Stimulated activated naive CD4-positive, alpha-beta T cell treated with Interleukin-2 at 50 U/mL for 16 hours (primary cell): ENCODE measurements at places on chromosomes 6 and 20.

GRCh38 chr6:146548898-146549374, 5.3 kb downstream of the RAB32 start:
- DNase-seq = no peak

GRCh38 chr6:111731456-111732195, 125.9 kb upstream of the TRAF3IP2 start:
- no peak for DNase-seq

- no peak for DNase-seq
These were observed 1218.1 kb upstream of the MAP3K7 start for GRCh38 chr6:91804981-91805380.

DNA sequence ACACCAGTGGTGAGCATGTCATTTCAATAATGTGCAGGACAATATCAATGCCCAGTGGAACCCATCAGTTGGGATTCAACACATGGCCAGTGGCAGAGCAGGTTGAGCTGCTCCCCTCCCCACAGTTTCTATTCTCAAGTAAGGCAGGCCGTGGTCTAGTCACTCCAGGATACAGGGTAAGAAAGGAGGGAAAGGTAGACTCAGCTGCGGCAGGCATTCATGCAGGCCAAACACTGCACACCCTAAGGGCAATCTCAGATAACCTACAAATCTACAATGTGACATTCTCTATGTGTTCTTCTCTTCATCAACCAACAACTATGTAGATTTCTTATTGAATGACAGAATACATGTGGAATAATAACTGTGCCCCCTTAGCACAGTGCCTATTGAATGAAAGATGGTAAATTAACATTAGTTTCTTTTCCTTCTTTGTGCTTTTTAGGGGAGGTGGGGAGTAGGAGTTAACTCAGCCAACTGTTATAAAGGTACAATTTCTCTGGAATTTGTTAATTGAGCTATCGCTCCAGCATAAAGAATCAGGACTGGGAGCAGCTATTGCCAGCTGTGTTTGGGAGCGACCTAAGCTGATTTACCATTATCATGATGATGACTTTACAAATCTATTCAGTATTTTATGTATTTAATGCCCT, 89.7 kb downstream of the FAM50B start:
- no peak for DNase-seq

- no peak for DNase-seq
These were observed 114.4 kb downstream of the SLC23A2 start for GRCh38 chr20:4886771-4887527.

DNA sequence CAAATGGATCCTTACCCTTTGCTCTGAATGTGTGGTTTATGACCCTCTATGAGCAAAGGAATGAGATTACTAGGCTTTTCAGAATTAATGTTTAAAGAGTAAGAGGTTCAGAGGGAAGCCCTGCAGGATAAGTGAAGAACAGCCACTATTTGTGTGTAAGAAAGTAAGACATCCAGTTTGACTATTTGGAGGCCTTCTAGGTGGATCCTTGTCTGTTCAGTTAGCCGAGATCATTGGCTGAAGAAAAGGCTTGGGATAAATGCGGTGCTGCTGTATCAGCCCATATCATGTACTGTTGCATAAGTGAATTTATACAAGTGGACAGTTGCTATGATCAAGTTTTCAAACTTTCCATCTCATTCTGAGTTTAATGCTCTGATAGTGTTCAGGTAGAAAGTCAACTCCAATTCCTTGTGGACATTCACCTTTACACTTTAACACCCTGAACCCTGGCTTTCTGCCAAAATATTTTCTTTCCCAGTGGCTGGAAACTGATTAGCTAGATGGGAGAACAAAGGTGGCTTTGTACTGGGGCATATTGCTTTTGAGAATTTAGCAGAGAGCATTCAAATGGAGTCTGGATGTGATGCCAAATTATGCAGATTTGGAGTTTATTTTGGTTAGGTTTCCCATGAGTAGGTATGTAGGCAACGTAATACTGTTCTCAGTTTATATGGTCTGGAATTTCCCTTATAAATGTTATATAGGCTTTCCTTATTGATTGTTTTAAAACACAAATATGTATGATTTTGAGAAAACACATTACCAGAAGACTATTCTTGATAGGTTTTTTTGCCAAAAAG, 15.0 kb downstream of the PARD6B start:
- DNase-seq = no peak

DNA sequence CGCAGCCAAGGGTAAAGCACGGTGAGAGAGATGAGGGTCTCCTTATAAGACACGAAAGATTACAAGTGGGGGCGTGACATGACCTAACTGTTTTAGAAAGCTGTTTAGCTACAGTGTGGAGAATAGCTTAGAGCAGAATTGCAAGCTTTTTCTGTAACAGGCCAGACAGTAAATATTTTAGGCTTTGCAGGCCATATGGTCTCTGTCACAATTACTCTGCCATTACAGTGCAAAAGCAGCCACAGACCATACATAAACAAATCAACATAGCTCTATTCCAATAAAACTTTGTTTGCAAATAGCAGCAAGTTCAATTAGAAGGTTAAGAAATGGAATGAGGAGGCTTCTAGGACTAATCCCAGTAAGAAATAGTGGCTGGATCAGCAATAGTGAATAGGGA, 16.8 kb downstream of the PGM3 start:
- DNase-seq = no peak

- DNase-seq = no peak
These were observed 34.9 kb downstream of the PPP1R3G start for GRCh38 chr6:5120011-5120410.

DNA sequence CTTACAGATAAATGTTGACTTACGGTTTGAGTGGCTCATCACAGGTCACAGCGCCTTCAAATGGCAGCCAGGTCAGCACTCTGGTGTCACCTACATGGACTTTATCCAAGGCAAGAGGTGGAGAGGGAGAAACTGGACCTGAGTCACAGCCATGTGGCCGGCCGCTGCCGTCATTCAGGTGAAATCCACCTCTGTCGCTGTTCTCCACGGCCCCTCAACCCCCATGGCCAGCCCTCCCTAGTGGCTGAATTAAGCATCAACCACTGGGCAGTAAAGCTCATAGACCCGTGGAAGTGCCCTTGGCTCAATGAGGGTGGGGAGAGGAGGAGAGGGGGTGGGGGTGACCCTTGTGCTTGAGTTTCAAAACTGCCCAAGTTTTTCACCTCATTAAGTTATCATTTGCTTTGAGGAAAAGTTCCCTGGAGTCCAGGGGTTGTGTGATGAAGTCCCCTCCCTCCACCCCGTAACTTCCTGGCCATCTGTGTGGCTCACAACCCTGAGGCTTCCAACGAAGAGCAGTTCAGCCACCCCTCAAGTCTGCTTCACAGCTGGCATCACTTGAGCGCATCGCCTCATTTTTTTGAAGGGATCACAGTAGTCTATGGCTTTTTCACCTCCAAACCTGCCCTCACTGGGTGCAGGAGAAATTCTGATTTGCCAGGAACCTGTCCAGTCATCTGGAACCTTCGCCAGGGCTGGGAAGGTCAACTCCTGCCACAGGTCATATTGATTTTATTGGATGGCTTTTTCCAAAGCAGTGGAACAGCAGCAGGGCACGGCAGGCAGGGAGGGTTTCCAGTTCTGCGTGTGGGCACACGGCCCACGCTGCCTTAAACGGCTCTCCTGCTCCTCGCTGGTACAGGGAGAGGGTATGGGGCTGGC, 43.5 kb upstream of the APCDD1L start:
- no peak for DNase-seq

DNA sequence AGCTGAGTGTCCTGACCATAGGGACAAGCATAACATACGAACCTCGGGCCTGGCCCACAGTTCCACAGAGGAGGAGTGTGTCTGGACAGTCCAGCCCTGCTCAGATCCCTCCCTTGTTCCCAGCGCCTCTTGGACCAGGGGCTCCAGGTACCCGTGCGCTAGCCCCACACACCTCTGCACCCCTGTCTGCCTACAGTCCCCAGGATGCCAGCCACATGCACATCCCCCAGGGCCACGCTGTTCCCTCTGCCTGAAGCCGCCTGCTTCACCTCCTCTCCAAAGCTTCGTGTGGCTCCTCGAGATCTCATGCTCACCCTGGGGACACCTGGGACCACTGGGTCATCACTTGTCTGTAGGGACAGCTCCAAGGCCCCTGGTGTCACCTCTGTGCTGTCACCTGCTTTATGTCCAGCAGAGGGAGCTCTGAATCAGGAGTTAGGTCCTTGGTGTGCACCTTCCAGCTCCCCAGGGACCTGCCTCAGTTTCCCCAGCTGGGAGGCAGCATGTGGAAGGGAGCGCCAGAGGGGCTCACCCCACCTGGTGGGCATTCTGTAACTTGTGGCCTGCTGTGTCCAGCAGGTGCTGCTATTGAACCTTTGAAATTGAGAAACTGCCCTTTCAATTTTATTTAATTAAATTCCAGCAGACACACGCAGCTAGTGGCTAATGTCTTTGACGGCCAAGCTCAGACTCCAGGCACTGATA, 7.3 kb upstream of the YTHDF1 start:
- peak; percentile 27 for DNase-seq

GRCh38 chr6:165662749-165663376, at the start of gene PDE10A:
Gene PDE10A, minus strand, starts transcription at chr6:165663241. Its CDS starts 430 bp downstream, at chr6:165662811.
- no peak for DNase-seq

DNA sequence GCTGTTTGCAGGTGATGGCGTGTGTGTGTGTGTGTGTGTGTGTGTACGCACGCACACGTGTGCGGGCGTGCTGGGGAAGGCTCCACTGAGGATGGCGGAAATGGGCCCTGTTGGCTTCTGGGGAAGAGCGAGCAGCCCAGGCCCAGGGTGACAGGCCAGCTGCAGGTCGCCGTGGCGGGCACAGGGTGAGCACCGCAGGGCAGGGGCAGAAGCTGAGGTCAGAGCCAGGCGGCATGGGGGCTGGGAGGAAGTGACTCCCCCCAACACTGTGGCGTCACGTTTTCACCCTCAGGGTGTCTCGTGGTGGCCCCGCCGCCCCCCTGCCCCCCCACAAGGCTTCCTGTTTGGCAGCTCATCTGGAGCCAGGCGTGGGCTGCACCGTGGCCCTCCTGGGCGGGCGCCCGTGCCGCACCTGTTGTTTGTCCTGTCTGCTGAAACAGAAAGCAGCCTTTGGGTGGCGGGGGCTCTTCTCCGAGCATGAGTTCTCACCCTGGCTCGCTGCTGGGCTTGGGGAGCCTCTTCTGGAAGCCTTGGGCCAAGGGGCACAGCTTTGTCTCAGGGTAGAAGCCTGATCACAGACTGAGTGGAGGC, 7.1 kb downstream of the RBM38 start:
- peak; percentile 88 for DNase-seq

DNA sequence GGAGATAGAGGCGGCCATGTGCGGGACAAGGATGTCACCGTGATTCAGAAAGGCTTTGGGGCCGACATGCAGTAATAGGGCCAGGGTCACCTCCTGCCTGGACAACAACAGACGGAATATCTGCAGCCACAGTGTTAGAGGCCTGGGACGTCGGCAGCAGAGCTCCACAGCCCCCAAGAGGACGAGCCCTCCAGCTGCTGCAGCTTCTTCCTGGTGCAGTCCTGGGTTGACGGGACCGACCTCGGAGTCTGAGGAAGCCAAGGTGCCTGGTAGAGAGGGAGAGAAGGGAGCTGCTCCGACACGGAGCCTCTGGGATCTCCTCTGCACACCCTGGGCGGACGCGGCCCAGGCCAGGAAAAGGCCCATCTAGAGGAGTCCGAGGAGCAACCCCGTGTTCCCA, 23.2 kb upstream of the CHRNA4 start:
- no peak for DNase-seq

DNA sequence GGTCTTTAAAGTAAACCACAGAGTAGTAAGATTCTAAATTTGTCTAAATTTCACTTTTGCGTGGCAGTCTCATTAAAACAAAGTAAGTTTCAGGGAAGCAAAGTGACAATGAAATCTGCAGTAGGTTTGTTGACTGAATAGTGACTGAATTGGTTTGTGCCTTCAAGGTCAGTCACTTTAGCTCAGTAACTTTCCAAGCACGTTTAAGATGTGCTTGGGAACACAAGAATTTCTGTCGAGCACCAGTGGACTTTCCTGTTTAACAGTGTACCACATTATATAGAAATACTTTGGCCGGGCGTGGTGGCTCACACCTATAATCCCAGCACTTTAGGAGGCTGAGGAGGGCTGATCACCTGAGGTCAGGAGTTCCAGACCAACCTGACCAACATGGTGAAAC, 1.7 kb upstream of the CD24 start:
- no peak for DNase-seq

- no peak for DNase-seq
These were observed 59.9 kb downstream of the MACROD2 start for GRCh38 chr20:14055127-14055742.

- DNase-seq = no peak
These were observed 102.0 kb downstream of the HIVEP1 start for GRCh38 chr6:12114055-12114503.

DNA sequence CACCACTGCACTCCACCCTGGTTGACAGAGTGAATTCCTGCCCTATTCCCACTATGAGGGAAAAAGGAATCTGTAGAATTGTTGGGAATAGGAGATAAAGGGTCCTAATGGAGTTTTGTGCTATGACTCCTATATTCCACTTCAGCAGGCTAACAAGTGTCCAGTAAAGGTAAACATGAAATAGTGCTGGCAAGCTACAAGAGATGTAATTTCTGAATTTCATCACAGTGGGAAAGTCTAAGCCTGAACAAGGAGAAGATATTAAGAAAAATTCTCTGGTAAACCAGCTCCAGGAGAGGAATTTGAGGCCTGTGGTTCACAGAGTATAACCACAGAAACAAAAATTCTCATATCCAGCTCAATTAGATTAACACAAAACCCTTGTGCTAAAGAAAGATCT, 10.3 kb upstream of the C6orf58 start:
- DNase-seq = no peak

- DNase-seq = no peak
These were observed 57.2 kb downstream of the LYRM4 start for GRCh38 chr6:5203546-5203945.

DNA sequence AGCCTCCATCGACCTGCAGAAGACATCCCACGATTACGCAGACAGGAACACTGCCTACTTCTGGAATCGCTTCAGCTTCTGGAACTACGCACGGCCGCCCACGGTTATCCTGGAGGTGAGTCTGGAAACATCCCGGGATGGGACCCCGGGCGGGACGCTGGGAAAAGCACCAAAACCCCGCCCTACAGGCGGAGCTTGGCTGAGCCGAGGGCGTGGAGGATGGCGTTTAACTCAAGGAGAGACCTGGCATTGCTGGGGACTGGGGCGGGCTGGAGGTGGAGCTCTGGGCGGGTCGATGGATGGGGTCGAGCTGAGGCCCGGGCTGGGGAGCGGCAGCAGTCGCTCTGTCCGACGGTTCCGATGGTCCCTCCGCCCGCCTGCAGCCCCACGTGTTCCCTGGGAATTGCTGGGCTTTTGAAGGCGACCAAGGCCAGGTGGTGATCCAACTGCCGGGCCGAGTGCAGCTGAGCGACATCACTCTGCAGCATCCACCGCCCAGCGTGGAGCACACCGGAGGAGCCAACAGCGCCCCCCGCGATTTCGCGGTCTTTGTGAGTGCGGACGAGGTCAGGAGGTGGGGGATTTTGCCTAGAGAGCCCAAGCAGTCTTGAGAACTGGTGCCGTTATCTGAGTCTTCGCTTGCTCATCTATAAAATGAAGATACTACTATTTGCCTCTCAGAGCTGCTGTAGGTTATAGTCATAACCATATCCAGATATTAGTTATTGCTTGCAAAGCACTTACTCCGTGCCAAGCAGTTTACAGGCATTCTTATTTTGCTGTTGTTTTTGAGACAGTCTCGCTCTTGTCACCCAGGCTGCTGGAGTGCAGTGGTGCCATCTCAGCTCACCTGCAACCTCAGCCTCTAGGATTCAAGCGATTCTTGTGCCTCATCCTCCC, 3.8 kb downstream of the SPAG4 start:
- peak; percentile 81 for DNase-seq
